Non-pigmented ciliary epithelial cell (primary cell): ENCODE measurements at places on chromosomes 11 and 22.
A peak's percentile ranks its signal among the peaks of the same experiment; 100 is the strongest.

- DNase-seq: no peak
These were observed 44.6 kb downstream of the FAM168A start for GRCh38 chr11:73553266-73553665.

- DNase-seq: no peak
These were observed 188.9 kb downstream of the ST3GAL4 start for GRCh38 chr11:126544108-126545056.

DNA sequence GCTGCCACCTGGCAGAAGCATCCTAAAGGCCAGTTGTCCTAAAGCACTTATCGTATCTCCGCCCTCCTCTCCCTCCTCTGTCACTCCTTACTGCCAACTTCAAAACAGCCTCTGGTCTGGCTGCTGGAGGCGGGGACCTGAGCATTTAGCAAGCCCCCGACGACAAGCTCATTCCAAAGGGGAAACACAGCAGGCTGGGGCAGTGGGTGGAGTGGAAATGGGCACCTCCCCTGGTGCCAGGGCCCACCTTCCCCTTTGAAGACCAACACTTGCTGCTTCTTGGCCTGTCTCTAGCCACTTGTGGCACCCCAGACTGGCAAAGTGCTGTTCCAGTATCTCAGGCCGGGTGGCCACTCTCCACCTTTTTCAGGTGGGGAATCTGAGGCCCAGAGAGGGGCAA lies 3.6 kb downstream of the MAP3K11 start:
- no peak for DNase-seq

- DNase-seq: no peak
These were observed 47.4 kb downstream of the PKNOX2 start for GRCh38 chr11:125211948-125212340.

DNA sequence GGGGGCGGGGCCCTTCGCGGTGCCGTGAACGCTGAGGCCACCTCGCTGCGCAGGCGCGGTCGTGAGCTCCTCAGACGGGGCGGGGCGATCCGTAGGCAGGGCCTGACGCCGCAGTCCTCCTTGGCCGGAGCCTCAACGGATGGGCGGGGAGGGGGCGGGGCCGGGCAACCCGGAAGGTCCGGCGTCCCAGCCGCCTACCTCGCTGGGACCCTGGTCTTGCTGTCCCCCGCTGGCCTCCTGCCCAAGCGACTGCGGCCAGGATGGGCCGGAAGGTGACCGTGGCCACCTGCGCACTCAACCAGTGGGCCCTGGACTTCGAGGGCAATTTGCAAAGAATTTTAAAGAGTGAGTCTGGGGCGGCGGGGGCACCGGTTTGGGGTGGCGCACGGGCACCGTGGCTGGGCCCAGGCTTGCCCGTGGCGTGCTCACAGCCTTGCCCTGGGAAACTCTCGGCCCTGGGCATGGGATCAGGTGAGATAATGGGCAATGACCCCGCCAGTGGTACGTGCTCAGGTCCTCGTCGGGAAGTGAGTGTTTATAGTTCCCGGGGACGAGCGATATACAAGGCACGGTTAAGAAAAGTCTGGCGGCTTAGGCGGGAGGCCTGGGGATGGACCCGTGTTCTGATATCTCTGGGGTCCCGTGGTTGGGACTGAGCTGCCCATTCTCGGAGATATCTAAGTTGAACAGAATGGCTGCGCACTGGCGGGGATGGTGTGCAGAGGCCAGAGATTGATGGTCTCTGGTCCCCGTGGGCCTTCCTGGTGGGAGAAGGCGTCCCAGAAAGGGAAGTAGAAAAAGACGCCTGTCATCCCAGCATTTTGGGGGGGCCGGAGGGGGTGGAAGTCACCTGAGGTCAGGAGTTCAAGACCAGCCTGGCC lies at the start of gene NADSYN1:
NADSYN1 (plus strand) TSS at position 167 of the 881 bp plus-strand sequence; CDS start at position 261, 94 bp downstream.
- DNase-seq: peak; percentile 43

- DNase-seq: no peak
These were observed 936.6 kb downstream of the OPCML start for GRCh38 chr11:132595711-132596134.

- no peak for DNase-seq
These were observed 3.1 kb downstream of the FDX1 start for GRCh38 chr11:110432713-110433392.

DNA sequence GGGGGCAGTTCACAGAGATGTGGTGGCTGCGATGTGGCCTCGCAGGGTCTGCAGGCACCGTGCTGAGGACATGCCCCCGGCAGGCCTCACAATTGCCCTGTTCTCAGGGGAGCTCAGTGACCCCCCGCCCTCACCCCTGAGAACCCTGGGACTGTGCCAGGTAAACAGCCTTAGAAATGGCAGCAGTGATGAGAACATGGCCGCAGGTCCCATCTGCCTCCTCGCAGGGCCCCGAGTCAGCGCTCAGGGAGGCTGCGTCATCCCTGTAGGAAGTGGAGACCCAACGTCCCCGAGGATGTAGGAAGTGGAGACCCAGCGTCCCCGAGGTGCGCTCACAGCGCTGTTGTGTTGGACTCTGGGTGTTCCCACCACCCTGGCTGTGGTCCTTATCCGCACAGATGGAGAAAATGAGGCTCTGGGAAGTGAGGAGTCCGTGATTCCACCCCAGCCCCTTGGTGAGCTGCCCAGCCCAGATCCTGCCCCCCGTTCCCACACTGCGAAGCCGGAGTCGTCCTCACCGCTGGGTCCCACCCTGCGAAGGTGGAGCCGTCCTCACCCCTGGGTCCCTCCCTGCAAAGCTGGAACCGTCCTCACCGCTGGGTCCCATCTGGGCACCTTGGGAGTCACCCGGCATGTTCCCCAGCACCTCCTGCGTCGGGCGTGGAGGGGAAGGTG lies 1086.8 kb downstream of the BRD1 start:
- no peak for DNase-seq

GRCh38 chr22:41911001-41911611 lies 3.8 kb downstream of the SHISA8 start:
- no peak for DNase-seq

- no peak for DNase-seq
These were observed 315.8 kb downstream of the CTTN start for GRCh38 chr11:70713988-70714665.

DNA sequence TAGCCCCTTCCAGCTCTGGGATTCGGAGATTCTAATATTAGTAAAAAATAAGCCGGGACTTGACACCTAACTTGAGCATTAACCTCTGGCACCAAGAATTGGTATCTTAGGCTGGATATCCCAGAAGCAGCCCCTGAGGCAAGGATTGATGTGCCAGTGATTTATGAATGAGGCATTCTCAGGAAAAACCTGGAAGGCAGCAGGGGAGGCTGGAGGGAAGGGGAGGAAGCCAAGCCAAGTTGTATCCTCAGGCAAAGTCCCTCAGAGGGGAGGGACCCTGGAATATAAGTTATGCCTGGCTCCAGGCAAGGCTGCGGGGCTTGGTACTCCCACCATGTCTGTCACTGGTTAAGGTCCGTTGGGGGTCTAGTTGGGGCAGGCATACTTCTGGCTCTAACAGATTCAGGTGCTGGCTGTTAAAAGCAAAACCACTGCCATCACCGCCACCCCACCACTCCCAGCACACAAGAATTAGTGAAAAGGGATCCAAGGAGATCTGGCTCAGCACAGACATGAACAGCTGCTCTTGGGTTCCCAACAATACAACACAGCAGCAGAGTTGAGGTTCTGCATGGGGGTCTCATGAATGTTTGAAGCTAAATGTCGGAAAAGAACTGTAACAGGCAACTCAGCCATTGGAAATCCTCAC lies 29.8 kb downstream of the LMO2 start:
- DNase-seq: no peak

- DNase-seq: no peak
These were observed 5.3 kb downstream of the YAP1 start for GRCh38 chr11:102115557-102115956.

DNA sequence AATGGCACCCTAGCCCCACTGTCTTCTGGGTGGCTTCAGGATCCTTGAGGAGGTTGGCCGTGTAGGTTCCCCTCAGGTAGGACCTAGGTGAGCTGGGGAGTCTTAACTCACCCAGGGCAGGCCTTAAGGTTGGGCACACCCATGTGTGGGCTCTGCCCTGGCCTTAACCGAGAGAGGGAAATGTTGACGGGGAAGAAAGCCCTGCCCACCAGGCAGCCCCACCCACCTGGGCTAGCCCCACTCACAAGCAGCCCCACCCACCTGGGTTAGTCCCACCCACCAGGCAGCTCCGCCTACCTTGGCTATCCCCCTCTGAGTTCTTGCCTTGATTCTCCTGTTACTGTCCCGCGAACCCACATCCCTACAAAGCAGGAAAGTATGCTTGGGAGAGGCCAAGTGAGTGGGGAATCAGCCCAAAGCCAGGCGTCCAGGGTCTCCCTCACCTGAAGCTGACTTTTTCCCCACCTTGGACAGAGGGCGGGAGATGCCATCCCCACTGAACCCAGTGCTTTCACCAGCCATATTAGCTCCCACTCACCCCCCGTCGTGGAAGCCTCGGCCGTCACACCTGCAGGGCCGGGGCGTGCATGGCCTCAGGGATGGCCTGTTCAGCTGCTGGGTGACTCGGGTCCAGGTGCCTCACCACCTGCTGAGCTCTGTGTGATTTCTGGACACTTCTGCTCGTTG lies at the start of gene MYEOV:
MYEOV (plus strand) TSS at position 337 of the 687 bp plus-strand sequence. CDS start 1,200 bp downstream, outside the sequence.
- DNase-seq: no peak

DNA sequence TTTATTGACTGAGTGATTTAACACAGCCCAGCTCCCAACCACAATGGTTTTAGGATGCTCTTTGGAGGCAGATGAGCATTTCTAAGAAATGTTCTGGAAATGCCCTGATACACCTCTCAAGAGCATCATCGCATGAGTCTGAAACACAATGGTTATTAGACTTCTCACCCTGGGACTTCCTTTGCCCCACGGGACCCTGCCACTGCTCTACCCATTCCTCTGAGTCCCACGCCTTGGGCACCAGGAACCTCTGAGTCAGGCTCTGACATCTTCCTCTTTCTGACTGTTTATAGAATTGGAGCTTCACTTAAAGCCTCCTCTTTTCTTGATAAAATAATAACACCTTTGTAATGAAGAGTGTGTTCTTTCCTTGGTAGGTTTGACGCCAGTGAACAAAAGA lies 85.6 kb upstream of the PARVA start:
- DNase-seq: no peak

GRCh38 chr22:20180245-20180630 lies 29.4 kb upstream of the CCDC188 start:
- DNase-seq: no peak

DNA sequence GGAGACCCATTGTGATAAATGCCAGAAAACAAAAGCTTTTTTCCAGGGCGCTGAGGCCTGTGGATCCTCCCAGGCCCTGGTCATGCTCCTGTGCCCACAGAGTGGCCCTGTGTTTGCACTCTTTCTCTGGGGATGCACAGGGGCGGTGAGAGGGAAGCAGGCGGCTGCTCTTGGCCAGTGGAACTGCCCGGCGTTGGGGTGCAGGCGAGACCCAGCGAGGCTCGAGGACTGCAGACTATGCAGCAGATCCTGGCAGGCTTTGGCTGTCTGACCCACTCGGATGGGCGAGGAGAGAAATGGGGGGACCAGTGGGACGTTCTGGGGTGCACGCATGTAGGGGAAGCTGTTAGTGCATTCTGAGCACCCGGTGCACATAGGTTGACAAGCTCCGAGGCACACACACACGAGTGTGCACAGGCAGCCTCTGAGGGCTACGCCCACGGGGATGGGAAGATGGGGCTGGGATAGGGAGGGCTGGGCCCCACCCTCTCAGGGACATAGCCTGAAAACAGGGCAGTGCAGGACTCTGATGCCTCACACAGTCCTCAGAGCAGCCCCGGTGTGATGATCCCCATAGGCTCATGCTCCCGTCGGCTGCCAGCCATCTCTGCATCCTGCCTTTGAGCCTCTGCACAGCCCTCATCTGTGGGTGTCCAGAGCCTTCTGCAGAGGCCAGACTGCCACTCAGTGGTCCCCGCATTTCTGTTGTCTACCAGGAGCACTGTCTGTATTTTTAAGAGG lies 1233.5 kb downstream of the BRD1 start:
- no peak for DNase-seq

DNA sequence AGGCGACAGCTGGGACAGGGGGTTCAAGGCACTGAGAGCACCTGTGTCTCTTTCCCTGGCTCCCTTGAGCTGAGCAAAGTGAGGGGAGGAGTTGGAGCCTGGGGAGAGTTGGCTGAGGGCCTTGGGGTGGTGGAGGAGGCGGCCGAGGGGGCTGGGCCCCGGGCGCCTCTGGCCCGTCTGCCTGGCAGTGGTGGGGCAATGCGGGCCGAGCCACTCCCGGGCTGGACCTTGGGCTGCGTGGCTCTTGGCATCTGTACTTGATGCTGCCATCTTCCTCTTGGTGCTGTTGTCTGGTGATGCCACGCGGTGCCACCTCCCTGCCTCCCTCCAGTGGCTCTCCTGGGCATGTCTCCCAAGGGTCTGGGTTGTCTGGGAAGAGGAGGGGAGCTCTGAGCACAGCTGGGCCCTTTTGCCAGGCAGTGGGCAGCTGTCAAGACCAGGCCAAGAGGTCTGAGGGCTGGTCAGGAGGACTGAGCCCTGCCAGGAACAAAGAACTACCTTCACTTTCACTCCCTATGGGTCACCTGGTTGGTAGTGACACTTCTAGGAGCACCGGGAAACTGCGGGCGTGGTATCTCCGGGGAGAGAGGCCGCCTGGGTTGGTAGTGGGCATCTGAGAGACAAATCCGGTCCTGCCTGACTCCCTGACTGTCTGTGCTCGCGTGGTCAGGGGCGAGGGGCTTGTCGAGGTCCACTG lies 1.3 kb downstream of the GRIK4 start:
- no peak for DNase-seq

DNA sequence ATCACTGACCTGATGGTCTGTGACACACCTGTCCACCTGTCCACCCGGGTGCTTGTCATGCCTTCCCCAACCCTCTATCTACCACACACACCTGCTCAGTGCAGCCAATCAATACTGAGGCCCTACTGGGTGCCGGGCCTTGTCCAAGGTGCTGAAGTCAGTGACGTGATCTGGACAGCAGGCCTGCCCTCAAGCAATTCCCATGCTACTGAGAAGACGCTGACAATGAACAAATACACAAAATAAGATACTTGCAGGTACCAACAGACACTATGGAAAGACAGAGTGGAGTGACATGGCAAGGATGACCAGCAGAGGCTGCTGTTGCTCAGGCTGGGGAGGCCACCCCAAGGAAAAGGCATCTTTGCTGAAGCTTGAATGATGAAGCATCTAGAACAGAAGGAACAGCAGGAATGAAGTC lies 21.2 kb downstream of the PLAAT3 start:
- DNase-seq: no peak

DNA sequence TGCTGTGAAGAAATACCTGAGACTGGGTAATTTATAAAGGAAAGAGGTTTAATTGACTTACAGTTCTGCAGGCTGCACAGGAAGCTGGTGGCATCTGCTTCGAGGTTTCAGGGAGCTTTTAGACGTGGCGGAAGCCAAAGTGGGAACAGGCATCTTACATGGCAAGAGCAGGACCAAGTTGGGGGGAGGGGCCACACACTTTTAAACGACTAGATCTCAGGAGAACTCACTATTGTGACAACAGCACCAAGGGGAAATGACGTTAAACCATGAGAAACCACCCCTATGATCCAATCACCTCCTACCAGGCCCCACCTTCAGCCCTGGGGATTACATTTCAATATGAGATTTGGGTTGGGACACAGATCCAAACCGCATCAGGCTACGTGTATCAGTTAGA lies 11.1 kb upstream of the SCGB1D4 start:
- no peak for DNase-seq

GRCh38 chr22:40967111-40967760 lies 16.1 kb downstream of the RBX1 start:
- DNase-seq: no peak
